ENCODE measurements at places on chromosomes 12 and 14.

GRCh38 chr12:52790427-52791270, 5.3 kb downstream of the KRT3 start:
- DNase-seq: no peak

GRCh38 chr12:6425590-6426531, 18.9 kb upstream of the CD27 start:
- DNase-seq: peak; percentile 36

GRCh38 chr12:57875753-57876547, 29.4 kb upstream of the CTDSP2 start:
- no peak for DNase-seq

- no peak for DNase-seq
Observed at GRCh38 chr14:71666571-71667145, 265.6 kb upstream of the RGS6 start.

DNA sequence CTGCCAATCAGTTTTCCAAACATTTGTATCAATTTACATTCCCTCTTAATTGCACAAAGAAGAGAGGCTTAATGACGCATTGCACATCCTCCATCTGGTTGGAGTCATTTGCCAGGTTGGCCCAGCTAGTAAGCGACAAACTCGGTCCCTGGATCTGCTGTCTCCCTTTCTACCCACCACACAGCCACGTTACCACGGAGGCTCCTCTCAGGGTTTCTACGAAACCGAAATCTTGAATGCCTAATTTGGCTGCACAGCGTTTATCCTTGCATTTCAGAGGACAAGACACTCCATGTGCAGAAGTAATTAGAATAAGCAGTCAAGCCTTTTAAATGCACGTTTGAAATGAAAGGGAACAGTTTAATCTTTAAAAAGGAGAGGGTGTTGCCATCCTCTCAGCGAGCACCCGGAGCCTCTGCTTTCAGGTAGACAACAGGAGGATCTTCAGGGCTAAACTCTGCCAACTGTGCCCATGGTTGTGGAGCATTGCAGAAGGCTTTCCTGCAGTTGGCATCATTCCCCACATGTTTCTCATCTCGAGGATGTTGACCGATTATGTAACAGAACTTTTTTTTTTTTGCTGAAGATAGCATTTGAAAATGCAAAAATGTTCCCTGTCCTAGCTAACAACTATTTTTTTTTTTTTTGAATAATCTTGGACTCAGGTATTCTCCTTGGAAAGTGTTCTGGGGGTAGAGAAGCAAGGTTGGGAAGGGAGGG, 37.8 kb downstream of the SLC24A4 start:
- DNase-seq: no peak

- no peak for DNase-seq
Observed at GRCh38 chr14:59359431-59360124, 105.6 kb downstream of the GPR135 start.

- DNase-seq: no peak
Observed at GRCh38 chr14:33755358-33755757, 195.5 kb downstream of the EGLN3 start.

GRCh38 chr12:110929818-110930217, 9.4 kb upstream of the MYL2 start:
- DNase-seq: no peak

DNA sequence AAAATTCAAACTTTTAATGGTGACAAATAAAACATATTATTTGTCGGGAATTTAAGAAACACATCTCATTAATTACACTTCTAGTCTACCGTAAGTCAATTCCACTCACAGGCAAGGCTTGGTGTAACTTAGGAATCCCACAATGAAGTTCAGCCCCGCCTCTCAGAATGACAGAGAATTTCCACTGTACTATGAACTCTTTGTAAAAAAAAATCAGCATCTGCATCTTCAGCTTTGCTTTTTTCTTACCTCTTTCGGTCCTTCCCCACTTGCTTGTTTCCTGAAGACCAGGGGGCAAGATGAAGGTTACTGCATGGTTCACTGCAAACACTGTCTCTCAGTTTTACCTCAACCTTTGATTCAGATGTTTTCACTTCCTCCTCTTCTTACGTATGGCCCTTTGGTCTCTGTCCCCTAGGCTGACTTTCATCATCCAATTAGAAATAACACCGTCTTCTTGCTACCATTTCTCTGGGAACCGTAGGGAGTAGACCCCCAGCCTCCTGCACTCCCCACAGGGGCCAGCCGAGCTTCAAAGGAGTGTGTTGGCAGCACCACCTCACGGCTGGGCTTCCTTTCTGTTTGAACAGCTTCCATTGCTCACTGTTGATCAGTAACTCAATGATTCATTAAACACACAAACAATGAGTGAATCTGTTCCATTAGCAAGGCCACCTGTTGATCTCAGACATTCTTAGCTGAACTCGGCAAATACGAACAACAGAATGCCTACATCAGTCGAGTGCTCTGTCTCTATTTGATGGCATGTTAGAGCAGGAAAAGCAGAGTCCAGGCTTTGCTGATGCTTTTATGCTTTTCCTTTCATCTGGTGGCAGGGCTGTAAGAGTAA, 343.0 kb downstream of the BMP4 start:
- DNase-seq: no peak

DNA sequence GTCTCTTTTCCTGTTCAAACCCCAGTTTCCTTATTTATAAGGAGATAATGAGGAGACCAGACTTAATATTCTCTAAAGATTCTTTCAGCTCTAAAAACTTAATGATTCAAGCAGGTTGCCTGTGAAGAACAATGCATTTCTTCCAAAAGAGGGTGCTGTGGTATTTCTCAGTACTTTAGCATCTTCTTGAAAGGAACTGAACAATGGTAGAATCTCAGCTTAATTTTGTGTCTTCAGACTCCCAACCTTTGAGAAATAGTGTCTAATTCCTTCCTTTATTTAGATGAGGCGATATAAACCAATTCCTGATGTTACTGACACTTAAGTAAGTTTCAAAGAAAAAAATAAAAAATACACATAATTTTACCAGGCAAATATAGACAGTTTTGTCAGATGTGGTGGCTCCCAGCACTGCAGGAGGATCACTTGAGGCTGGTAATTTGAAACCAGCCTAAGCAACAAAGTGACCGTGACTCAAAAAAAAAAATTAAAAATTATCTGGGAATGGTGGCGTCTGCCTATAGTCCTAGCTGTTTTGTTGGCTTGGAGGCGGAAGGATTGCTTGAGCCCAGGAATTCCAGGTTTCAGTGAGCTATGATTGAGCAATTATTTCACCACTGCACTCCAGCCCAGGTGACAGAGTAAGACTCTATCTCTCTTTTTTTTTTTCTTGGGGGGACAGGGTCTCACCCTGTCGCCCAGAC, 76.9 kb upstream of the PSMA6 start:
- no peak for DNase-seq

GRCh38 chr14:65100922-65101541, 1.3 kb downstream of the MAX start:
- no peak for DNase-seq

DNA sequence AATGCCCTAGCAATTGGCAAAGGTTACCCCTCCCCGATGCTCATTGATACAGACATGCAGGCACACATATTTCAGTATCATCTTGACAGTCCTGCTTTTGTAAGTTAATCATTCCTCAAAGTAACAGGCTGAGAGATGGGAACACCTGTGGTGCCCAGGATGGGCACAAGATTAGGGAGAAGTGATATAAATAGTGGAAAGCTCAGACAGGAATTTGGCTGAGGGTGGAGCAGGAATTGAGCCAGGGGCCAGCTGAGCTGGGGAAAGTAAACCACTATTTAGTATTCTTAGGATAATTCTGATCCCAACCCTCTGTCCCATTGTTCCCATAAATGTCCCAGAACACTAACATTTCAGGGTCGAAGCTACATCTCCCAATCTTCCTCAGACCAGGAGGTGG, 38.3 kb downstream of the DAO start:
- DNase-seq: no peak

GRCh38 chr12:5577211-5577612, 145.3 kb downstream of the NTF3 start:
- DNase-seq: peak; percentile 58

- DNase-seq: no peak
Observed at GRCh38 chr14:36513012-36513420, 7.0 kb downstream of the NKX2-1 start.

GRCh38 chr12:24823808-24824515, 124.9 kb downstream of the BCAT1 start:
- no peak for DNase-seq

- DNase-seq: no peak
Observed at GRCh38 chr12:117139025-117139717, 40.0 kb upstream of the TESC start.

DNA sequence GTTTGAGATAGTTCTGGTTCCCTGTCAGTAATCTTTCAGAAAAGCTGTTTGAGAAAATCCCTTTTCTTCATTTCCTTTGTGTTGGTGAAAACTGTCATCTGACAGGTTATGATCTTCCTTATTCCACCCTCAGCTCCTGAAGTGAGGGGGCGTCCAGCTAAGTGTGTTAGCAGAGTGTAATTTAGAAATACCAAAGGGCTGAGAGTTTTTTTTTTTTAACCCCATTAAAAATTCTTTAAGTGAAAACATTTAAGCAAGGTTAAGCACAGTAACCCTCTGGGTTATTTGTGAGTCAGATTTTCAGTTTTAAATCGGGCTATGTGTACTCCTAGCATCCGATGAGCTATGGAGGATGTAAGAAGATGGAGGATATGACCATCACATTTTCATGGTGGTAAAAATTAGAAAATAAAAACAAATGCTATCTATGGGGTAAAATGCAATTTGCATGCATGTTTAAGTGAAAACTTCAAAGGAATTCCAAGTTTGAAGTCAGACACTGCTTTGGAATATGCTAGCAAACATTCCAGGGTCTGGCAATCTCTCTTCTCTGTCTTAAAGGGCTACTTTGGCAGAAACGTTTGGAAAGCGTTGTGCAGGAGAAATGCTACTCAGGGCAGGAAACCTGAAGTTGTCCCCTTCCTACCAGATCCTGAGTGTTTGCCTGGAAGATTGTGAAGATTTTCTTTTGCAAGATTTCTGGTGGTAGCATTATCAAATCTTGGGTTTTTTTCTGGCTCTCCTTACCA, 197.0 kb upstream of the PRICKLE1 start:
- DNase-seq: no peak

GRCh38 chr14:66133666-66134065, 352.5 kb upstream of the CCDC196 start:
- DNase-seq: no peak
